B cell (primary cell): ENCODE measurements at places on chromosomes 13 and 19. TPM values are rescaled to one million over a fixed set of nuclear protein-coding genes. Genes with fewer than 3 reads are reported as not detected.

The ADGRE3 gene
- 0.17 TPM in 1 of 2 replicates, not detected in the other for total RNA-seq

The KASH5 gene
- 0.74 and 1.4 TPM in 2 replicates for total RNA-seq

- DNase-seq = no peak
- peaks cover 6% of the 10 kb centered on the region for H3K4me1 ChIP-seq
- no peak within 1 kb of the TSS for H3K4me3 ChIP-seq
These were observed at the start of gene TMPRSS9 for GRCh38 chr19:2359992-2360685. Gene TMPRSS9, plus strand, starts transcription at chr19:2360265. Its CDS starts 29,521 bp downstream, at chr19:2389786.

DNA sequence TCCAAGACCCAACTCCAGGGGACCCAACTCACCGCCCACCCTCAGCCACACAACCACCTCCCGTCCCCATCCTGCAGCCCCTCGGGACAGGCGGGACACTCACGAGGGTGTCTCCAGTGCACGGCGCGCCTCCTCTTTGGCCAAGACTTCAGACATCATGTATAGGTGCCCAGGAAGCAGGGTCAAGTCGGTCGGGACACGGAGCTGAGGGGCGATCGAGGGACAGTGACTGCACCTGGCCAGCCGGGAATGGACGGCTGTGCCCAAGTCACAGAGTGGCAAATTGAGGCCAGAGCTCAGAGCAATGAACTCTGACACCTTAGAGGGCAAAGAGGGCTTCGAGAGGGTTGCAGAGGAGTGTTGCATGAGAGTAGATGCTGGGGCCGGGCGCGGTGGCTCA is 8.8 kb downstream of the STAP2 start:
- no peak overlapping the region for H3K27ac ChIP-seq
- H3K36me3 ChIP-seq = no peaks in the 10 kb centered on the region
- H3K4me3 ChIP-seq = no peak overlapping the region
- H3K4me1 ChIP-seq = peaks cover 31% of the 10 kb centered on the region
- no peaks in the 10 kb centered on the region for H3K27me3 ChIP-seq
- peak; percentile 22 for DNase-seq

The PINLYP gene
- total RNA-seq = 0.97 and 2.9 TPM in 2 replicates

The APBA3 gene
- 61.4 and 66.4 TPM in 2 replicates for total RNA-seq

The FLT3 gene
- total RNA-seq = 0.42 and 0.70 TPM in 2 replicates

GRCh38 chr13:40781717-40782116 is 7.7 kb upstream of the SLC25A15 start:
- H3K4me3 ChIP-seq = no peak overlapping the region
- H3K27ac ChIP-seq = no peak overlapping the region
- no peaks in the 10 kb centered on the region for H3K36me3 ChIP-seq
- peak; percentile 34 for DNase-seq
- H3K27me3 ChIP-seq = no peaks in the 10 kb centered on the region
- peaks cover 21% of the 10 kb centered on the region for H3K4me1 ChIP-seq

DNA sequence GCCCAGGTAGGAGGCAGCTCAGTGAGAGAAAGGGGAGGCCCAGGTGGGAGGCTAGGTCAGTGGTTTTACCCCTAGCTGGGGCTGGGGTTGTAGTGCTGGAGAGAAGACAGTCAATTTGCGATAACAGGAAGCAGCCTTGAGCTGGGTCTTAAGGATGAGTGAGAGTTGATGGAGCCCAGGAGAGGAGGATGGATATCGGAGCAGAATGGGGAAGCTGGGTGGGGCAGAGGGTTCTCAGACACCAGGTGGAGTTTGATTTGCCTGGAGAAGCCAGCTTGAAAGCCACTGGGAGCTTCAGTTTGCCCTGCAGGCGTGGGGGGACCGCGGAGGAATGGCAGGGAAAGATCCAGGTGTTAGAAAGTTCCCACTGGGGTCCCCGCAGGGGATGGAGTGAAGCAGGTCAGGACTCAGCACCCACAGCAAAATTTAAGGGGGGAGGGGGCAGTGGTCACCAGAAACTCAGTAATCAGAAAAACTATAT is 836 bp upstream of the CDC42EP5 start:
- no peak for DNase-seq
- H3K27ac ChIP-seq = no peak overlapping the region

The ZNF846 gene
- total RNA-seq = 18.2 and 24.5 TPM in 2 replicates

GRCh38 chr19:460877-461720 is at the start of gene SHC2:
Gene SHC2, minus strand, starts transcription at chr19:461033. Its CDS starts 37 bp downstream, at chr19:460996.
- no peak within 1 kb of the TSS for H3K27ac ChIP-seq
- H3K36me3 ChIP-seq = no peaks in the 10 kb centered on the region
- H3K4me1 ChIP-seq = peaks cover 16% of the 10 kb centered on the region
- H3K4me3 ChIP-seq = peak within 1 kb of the TSS; percentile 25
